ENCODE measurements at places on chromosomes 11 and 22.

GRCh38 chr22:31122532-31123291 lies at the start of gene INPP5J:
Gene INPP5J, plus strand, starts transcription at chr22:31122966. Its CDS starts 49 bp downstream, at chr22:31123015.
- no peak for DNase-seq

GRCh38 chr11:107744736-107745135 lies 32.9 kb upstream of the SLN start:
- DNase-seq: no peak

GRCh38 chr11:76664578-76665061 lies 5.9 kb downstream of the LRRC32 start:
- DNase-seq: no peak

DNA sequence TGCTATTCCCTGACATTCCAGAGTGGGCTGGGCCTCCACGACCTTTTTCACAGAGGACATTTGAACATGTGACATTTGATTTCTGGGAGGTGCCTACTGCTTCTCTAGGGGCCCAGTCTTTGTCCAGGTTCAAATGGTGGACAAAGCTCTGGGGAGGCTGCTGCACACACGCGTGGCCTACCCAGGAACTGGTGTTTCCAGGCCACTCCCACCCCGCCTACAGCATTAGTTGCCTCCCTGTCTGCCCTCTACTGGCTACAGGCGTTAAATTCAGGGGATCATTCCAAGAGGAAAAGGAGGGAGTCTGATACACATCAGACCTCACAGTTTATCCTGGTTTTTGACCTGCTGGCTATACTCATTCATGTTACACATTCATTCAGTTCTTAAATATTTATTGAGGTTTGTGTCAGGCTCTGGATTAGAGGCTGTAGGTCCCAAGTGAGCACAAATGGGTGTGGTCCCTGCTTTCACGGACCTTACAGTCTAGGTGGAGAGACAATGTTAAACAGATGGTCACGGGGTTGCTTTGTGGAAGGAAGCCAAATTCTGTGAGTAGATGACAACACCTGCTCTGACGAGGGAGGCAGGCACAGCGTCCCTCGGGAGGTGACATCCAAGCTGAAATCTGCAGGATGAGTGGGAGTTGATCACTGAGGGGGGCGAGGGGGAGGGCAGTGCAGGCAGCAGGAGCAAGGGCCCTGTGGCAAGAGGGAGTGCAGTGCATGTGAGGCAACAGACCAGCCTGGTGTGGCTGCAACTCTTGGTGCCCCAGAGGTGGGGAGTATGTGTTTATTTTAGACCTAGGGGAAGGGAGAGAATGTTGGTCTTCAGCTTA lies 11.8 kb downstream of the TUB start:
- peak; percentile 36 for DNase-seq

- no peak for DNase-seq
These were observed 107.6 kb downstream of the TRPC6 start for GRCh38 chr11:101476191-101476590.

- no peak for DNase-seq
These were observed 9.2 kb downstream of the FADD start for GRCh38 chr11:70212227-70212811.

DNA sequence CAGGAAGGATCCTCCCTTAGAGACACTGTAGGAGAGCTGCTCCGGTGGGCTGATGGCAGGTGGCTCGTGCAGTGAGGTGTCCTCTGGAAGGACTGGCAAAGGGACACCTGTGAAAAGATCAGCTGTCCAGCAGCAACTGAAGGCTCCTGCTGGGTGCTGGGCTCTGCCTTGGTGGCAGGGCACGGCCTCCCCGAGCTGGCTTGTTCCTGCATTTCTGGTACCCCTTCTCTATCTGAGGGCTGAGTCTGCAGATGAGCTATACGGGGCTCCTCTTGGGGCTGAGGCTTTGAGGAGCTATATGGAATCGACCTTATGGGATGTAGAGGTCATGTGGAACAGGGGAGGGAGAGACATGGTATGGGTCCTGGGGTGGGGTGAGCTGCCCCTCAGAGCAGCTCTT lies 875.8 kb downstream of the BRD1 start:
- no peak for DNase-seq

GRCh38 chr22:46370584-46371291 lies 35.2 kb downstream of the TRMU start:
- DNase-seq: no peak

GRCh38 chr22:24496234-24496633 lies 1.1 kb downstream of the UPB1 start:
- DNase-seq: no peak

DNA sequence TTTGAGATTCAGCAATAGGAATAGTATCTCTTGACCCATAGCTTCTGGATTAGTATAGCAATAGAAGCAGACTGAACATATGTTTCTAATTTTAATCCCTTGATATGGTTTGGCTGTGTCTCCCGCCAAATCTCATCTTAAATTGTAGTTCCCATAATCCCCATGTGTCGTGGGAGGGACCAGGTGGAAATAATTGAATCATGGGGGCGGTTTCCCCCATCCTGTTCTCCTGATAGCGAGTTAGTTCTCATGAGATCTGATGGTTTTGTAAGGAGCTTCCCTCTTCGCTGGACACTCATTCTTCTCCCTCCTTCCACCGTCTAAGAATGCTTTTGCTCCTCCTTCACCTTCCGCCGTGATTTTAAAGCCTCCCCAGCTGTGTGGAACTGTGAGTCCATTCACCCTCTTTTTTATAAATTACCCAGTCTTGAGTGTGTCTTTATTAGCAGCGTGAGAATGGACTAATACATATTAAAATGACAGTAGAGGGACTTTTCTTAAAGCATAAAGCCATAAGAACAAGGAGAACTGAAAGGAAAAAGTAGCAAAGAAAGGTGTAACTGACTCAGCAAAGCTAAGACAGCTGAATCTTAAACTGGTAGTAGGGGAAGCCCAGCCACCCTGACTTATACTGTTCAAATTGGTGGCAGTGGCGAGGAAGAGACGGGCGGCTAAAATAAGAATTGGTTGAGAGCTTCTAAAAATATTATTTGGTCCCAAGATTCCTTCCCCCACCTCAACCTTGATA lies 20.3 kb upstream of the SLN start:
- no peak for DNase-seq

DNA sequence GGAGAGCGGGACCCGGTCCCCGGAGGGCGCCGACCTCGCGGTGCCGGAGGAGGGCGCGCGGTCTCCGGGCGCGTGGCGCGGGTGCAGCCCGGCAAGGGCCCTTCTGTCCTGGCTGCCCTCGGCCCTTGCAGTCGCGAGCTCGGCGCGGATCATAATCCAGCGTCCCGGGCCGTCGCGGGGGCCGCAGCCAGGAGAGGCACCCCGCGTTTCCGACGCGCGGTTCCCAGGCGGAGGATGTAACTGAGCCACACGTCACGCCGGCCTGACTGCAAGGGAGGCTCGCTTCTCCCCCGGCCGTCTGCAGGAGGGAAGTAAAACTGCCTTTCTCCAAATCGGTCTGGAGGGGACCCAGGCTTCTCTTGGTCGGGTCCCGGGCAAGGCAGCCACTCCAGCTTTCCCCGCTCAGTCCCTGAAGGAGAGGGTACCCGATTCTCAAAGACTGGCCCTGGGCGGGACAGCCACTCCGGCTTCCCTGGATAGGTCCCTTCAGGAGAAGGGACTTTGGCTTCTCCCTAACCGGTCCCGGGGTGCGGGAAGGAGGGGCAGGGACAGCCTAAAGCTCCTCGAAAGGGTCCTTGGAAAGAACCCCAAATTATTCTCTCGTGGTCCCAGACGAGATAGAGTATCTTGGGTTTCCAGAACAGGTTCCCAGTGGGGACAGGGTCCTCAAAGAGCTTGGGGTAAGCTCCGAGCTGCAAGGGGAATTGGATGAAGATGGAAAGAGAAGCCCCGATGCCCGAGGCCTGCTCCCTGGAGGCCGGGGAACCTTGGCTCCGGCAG lies 836 bp downstream of the SPON1 start:
- DNase-seq: peak; percentile 70
